Activated T-helper 17 cell treated with anti-CD3 and anti-CD28 coated beads, Interleukin-2, amount 50 U/mL, for 72 hours (primary cell): ENCODE measurements at places on chromosomes 6 and 20.

GRCh38 chr6:129481706-129482105 lies 228.3 kb downstream of the ARHGAP18 start:
- no peak for ATAC-seq

DNA sequence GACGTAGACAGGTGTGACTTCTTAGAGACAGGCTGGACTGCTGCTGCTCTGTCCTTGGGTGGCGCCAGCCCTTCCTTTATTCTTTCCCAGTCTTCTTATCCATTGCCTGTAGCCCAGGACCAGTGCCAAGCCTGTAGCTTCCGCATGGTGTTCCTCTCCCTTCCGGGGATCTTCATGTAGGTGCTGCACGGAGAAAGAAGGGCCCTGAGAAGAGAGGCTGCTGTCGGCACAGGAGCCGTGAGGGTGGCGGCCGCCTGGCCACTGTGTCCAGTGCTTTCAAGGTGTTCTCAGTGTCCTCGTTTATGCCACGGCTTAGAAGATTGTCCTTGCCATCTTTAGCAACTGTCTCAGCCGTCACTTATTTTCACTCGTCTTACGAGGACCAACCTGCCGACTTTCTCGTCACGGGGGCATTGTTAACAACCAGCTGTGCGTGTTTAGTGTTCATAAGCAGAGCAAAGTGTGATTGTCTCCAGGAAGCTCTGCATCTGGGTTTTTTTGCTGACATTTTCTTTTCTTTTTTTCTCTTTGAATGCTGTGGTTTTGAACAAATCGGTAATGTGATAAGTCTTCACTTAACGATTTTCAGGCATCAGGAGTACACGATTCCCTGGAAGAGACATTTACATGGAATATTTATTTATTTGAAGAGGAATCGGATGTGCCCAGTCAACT lies 61.2 kb downstream of the PPP1R14C start:
- ATAC-seq = no peak

GRCh38 chr6:31272836-31273626 lies 1.1 kb upstream of the HLA-C start:
- ATAC-seq = peak; percentile 56

DNA sequence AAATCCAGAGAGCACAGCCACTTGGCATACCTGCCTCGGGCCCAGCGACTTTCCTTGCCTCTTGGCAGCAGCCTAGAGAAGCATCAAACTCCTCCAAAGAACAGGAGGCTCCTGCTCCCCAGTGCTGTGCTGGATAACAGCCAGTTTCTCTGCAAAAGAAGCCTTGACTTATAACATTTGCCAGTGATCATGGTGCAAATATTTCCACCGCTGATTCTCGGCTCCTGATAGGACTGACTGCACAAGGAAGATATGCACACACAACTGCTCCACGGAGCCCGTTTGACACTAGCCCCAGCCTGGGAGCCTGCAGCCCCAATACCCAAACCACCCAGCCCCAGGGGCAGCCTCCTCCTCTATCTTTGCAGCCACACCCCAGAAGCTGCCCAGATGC lies 17.5 kb downstream of the ACSS1 start:
- ATAC-seq = no peak

- peak; percentile 50 for ATAC-seq
Observed at GRCh38 chr6:105136431-105137350, 43.1 kb downstream of the POPDC3 start.

GRCh38 chr6:22073516-22074198 lies 223.2 kb downstream of the PRL start:
- no peak for ATAC-seq
